ENCODE measurements at places on chromosomes 5 and 9. TPM values are rescaled to one million over a fixed set of nuclear protein-coding genes. Genes with fewer than 3 reads are reported as not detected.

DNA sequence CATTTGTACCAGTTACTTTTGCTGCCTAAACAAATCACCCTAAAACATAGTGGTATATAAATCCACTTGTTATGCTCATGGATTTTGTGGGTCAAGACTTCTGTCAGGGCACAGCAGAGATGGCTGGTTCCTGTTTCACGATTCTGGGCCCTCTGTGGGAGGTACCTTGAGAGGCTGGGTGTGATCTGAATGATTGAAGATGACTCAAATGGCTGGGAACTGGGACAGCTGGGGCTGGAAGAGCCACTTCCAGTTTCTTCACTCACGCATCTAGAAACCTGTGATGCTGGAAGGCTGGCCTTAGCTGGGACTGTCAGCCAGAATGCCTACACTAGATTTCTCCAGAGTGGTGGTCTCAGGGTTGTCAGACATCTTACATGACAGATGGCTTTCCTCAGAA, 88.1 kb downstream of the KIF4B start:
- peaks cover 14% of the 10 kb centered on the region for H3K27me3 ChIP-seq
- no peak overlapping the region for H3K27ac ChIP-seq
- DNase-seq: no peak

DNA sequence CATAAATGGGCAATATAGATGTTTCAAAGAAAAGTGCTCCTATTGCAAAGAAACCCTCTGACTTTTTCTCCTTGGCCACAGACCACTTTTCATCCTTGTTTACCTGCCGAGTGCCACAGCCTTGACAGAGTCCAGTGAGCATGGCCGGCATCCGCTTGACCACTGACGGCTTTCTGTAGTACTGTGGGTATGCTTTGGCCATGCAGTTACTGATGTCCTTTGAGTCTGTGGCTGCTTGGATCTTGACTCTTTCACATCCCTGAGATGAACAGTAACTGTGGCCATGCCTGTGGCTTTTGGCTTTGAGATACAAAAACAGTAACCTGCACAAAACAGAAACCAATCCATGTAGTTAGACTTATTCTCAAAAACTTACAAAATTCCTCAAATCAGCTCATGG, 70.4 kb downstream of the CEMIP2 start:
- H3K36me3 ChIP-seq: peaks cover 40% of the 10 kb centered on the region
- no peak for DNase-seq
- H3K4me3 ChIP-seq: no peak overlapping the region
- H3K4me1 ChIP-seq: peaks cover 12% of the 10 kb centered on the region
- H3K27me3 ChIP-seq: no peaks in the 10 kb centered on the region

Gene DMRT3
- polyA plus RNA-seq: not detected

Gene BHMT2
- not detected for polyA plus RNA-seq

DNA sequence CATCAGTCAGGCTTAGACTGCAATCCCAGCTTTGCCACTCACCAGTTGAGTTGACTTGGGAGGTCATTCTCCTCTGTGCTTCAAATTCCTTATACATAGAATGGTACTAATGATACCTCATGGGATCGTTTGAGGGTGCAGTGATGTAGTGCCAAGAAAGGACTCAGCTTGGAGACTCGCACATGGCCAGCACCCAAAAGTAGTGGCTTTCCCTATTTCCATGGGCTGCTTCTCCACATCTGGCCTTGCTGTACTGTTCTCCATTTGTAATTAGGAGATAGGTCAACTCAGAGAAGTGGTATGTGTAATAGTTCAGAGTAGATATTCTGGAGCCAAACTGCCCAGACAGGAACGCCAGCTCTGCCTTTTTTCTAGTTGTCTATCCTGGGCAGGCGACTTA, 5.5 kb downstream of the CCL19 start:
- H3K4me1 ChIP-seq: peaks cover 4% of the 10 kb centered on the region
- H3K27me3 ChIP-seq: peaks cover 27% of the 10 kb centered on the region
- no peak overlapping the region for H3K27ac ChIP-seq
- no peak for DNase-seq
- no peak overlapping the region for H3K4me3 ChIP-seq

DNA sequence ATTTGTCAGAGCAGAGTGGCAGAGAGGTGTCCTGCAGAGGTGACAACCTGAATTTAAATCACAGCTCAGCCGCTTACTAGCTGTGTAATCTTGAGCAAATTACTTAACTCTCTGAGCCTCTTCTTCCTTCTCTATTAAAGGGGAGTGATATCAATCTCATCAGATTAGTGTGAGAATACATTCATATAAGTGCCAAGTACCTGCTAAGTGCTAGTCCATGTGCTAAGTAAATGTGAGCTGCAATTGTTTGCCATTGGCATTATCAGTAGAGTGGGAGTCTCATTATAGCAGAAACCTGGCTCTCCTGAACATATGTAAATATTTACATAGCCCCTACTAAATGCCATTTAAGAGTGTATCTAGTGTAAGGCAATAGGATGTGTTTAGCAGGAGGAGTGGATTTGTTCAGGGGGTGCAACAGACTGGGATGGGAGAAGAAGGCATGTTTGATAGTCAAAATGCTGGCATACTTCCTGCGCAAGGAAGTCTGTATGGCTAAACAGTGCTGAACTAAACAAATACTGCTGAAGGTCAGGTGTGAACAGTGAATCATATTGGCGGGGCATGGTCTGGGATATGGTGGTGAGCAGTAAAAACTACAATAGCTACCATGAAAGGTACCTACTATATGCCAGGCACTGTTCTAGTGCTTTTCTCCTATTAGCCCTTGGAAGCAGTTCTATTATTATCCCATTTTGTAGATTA, 74.5 kb downstream of the F2RL2 start:
- no peaks in the 10 kb centered on the region for H3K36me3 ChIP-seq
- H3K27ac ChIP-seq: peak overlapping the region; percentile 71
- peaks cover 32% of the 10 kb centered on the region for H3K4me1 ChIP-seq

Gene CETN3
- 26.4 TPM for polyA plus RNA-seq

Gene HMGCR
- 15.8 TPM for polyA plus RNA-seq

Gene GABRA1
- not detected for polyA plus RNA-seq

Gene CNTFR
- polyA plus RNA-seq: not detected

GRCh38 chr9:111603041-111603440, 3.6 kb upstream of the PTGR1 start:
- no peak overlapping the region for H3K4me3 ChIP-seq
- H3K27ac ChIP-seq: no peak overlapping the region
- peaks cover 15% of the 10 kb centered on the region for H3K4me1 ChIP-seq

DNA sequence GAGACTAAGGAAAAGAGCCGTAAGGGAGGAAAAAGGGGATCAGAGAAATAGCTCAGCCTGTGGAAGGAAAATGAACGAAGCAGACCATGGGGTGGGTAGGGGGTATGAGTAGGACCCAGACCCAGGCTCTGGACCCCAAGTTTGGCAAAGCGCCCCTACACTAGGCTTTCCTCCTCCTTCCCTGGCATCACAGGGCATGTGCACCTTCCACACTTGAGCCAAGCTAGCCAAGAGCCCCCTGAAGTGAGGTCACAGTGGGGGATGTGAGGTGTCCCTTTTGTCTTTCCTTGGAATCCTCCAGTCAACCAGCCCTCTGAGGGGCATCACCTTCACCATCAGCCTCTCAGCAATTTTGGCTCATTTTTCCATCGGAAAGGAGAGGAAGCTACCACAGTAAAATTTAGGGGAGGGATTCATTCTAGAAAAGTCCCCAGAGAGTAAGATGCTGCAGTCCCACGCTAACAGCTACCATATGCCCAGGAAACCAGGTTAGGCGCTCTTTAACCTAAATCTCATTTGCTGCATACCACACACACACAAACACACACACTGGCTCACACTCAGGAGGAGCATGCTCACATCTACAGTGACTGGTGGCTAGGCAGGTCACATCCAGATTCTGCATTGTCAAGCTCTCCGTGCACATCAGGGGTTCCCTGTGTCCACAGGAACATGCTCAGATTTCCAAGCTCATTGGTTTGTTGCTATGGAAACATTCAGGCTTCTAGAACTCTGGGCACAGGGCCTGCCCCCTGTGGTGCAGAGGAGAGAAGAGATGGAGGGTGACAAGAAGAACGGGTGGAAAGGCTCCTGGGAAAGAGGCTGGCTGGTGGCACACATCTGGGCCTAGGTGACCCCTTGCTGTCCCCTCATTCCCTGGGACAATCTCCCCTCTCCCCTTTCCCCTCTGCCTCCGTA, 9.9 kb downstream of the REEP2 start:
- no peaks in the 10 kb centered on the region for H3K36me3 ChIP-seq
- H3K4me1 ChIP-seq: peaks cover 6% of the 10 kb centered on the region
- H3K4me3 ChIP-seq: no peak overlapping the region
- DNase-seq: no peak

GRCh38 chr5:75651575-75652238, 40.5 kb downstream of the ANKDD1B start:
- H3K4me1 ChIP-seq: peaks cover 3% of the 10 kb centered on the region
- DNase-seq: no peak
- no peak overlapping the region for H3K4me3 ChIP-seq
- H3K36me3 ChIP-seq: no peaks in the 10 kb centered on the region
- peaks cover 6% of the 10 kb centered on the region for H3K27me3 ChIP-seq
- no peak overlapping the region for H3K27ac ChIP-seq

- peaks cover 22% of the 10 kb centered on the region for H3K4me1 ChIP-seq
- no peak for DNase-seq
- no peak overlapping the region for H3K4me3 ChIP-seq
- no peaks in the 10 kb centered on the region for H3K27me3 ChIP-seq
- peaks cover 3% of the 10 kb centered on the region for H3K36me3 ChIP-seq
Measured at GRCh38 chr5:59615272-59615671, 278.3 kb downstream of the PDE4D start.

Gene RABEPK
- polyA plus RNA-seq: 15.3 TPM

Gene MARCHF3
- 63.4 TPM for polyA plus RNA-seq

Gene AQP7
- not detected for polyA plus RNA-seq

Gene MBLAC2
- polyA plus RNA-seq: 4.8 TPM

- H3K27ac ChIP-seq: no peak overlapping the region
- peaks cover 9% of the 10 kb centered on the region for H3K4me1 ChIP-seq
- no peak overlapping the region for H3K4me3 ChIP-seq
Measured at GRCh38 chr5:143023411-143024096, 253.4 kb downstream of the ARHGAP26 start.

Gene OR5C1
- polyA plus RNA-seq: not detected

- H3K27ac ChIP-seq: no peak overlapping the region
- peaks cover 4% of the 10 kb centered on the region for H3K4me1 ChIP-seq
- no peak overlapping the region for H3K4me3 ChIP-seq
- H3K27me3 ChIP-seq: peaks cover 65% of the 10 kb centered on the region
- no peaks in the 10 kb centered on the region for H3K36me3 ChIP-seq
Measured at GRCh38 chr9:115118879-115119218, 892 bp upstream of the TNC start.

- peaks cover 13% of the 10 kb centered on the region for H3K4me1 ChIP-seq
- DNase-seq: no peak
- no peak overlapping the region for H3K4me3 ChIP-seq
- H3K36me3 ChIP-seq: peaks cover 13% of the 10 kb centered on the region
- no peak overlapping the region for H3K27ac ChIP-seq
Measured at GRCh38 chr9:14987858-14988257, 77.6 kb upstream of the FREM1 start.

Gene CPLANE1
- polyA plus RNA-seq: 1.00 TPM

Gene CTXN3
- polyA plus RNA-seq: not detected

Gene LHX6
- polyA plus RNA-seq: not detected

DNA sequence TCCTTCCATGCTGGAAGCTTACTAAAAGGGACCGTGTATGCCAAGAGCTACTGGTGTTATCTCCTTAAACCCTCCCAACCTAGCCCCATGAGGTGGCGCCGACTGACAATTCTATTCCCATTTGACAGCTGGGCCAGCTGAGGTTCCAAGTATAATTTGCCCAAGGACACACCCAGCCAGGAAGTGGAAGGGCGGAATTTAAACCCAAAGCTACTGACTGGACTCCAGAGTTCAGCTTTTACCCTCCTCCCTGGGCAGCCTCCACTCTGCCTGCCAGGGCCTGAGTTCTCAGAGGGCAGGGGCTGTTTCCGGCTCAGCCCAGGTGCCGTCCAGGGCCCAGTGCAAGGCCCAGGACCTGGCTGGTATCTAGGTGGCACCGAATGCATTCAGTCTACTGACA, 71.8 kb downstream of the C9orf50 start:
- no peak overlapping the region for H3K27ac ChIP-seq
- peaks cover 8% of the 10 kb centered on the region for H3K36me3 ChIP-seq
- peak overlapping the region; percentile 17 for H3K4me3 ChIP-seq
- DNase-seq: no peak

Gene PCDHGA8
- polyA plus RNA-seq: not detected

Gene PRELID1
- polyA plus RNA-seq: 176 TPM

- DNase-seq: no peak
- H3K27ac ChIP-seq: peak overlapping the region; percentile 92
- H3K27me3 ChIP-seq: no peaks in the 10 kb centered on the region
- H3K4me3 ChIP-seq: peak overlapping the region; percentile 98
- H3K4me1 ChIP-seq: peaks cover 55% of the 10 kb centered on the region
Measured at GRCh38 chr5:10567121-10567591, 3.3 kb downstream of the ANKRD33B start.

DNA sequence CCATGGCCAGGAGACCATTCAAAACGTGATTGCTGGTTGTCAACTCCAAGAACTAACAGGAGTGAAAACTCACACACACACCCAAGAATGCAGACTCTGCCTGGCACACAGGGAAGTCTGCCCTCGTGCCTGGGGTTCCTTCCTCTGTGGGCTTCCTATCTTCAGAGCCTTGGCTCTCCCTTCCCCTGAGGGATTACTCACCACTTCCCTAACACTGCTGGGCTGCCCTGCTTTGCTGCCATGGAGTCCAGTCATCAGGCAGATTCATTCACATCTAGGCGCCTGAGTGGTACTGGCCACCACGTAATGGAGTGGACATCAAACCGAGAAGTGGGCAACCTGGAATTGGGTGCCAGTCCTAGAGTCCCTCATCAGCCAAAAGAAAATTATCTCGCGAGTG, 76.4 kb upstream of the PRSS3 start:
- H3K4me1 ChIP-seq: peaks cover 8% of the 10 kb centered on the region
- DNase-seq: no peak
- peaks cover 16% of the 10 kb centered on the region for H3K27me3 ChIP-seq
- H3K36me3 ChIP-seq: no peaks in the 10 kb centered on the region
- H3K4me3 ChIP-seq: no peak overlapping the region
- H3K27ac ChIP-seq: no peak overlapping the region

- no peak overlapping the region for H3K27ac ChIP-seq
- no peaks in the 10 kb centered on the region for H3K27me3 ChIP-seq
- no peak overlapping the region for H3K4me3 ChIP-seq
- no peak for DNase-seq
Measured at GRCh38 chr5:68222310-68222709, 6.8 kb downstream of the PIK3R1 start.

- peak overlapping the region; percentile 70 for H3K27ac ChIP-seq
- H3K4me3 ChIP-seq: no peak overlapping the region
- no peaks in the 10 kb centered on the region for H3K27me3 ChIP-seq
- H3K4me1 ChIP-seq: peaks cover 47% of the 10 kb centered on the region
- peaks cover 13% of the 10 kb centered on the region for H3K36me3 ChIP-seq
- no peak for DNase-seq
Measured at GRCh38 chr5:131766689-131767088, 30.1 kb downstream of the FNIP1 start.

Gene PCDHGC5
- not detected for polyA plus RNA-seq

All from naive B cell (primary cell).